ENCODE measurements at places on chromosomes 7 and 10.
A peak's percentile ranks its signal among the peaks of the same experiment; 100 is the strongest.

- no peak for DNase-seq
Measured at GRCh38 chr10:126459878-126460481, 71.7 kb upstream of the ADAM12 start.

DNA sequence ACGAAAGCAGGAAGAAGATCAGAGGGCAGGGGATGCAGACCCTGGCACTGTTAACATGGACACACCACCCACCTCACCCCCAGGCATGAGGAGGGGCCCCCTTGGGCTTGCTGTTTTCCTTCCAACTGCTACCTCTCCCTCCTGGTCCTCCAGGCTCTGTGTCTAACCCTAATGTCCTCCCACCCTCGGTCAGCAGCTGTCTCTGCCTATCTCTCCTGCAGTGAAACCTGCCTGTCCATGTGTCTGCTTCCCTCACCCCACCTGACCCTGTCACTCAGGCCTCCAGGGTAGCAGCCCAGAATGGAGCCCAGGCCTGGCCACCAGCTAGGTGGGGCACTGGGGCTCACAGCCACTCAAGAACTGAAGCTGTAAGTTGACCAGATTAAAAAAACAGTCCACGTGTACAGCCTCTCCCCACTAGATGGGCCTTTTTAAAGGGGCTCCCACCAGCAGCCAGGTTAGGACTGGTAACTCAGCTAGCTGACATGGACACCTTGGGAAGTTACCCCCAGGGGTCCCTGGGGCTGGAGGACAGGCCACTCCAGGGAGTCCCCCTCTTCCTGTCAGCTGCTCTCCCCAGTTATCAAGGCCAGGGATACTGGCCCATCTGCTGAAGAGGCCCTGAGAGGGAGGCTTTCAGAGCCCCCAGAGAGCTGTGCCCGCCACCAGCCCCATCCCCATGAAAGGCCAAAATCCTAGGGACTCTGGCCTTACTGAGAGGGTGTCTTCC lies 1.5 kb downstream of the SMARCD3 start:
- DNase-seq, result no peak

DNA sequence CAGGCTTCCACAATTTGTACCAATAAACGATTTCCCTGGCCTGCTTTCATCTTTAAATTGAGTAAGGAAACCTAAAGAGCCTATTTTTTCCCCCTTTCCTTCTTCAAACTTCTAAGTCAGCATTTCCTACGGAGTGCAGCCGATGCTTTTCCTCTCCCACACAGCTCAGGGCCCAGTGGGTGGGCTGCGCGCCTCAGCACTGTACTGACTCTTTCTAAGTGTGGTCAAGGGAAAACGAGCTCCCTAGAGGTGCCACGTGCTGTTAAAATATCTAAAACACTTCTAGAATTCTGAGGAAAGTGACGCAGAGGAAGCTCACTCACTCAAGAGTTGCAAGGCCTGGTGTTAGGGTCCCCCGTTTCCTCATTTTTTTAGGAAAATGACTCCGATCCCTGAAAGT lies 29.0 kb downstream of the STEAP1B start:
- no peak for DNase-seq

GRCh38 chr10:73888514-73888913 lies 14.2 kb upstream of the CAMK2G start:
- DNase-seq, result no peak

GRCh38 chr7:157907091-157907490 lies 570.3 kb downstream of the DNAJB6 start:
- no peak for DNase-seq

- DNase-seq, result no peak
Measured at GRCh38 chr10:91642831-91643692, 10.2 kb upstream of the PPP1R3C start.

DNA sequence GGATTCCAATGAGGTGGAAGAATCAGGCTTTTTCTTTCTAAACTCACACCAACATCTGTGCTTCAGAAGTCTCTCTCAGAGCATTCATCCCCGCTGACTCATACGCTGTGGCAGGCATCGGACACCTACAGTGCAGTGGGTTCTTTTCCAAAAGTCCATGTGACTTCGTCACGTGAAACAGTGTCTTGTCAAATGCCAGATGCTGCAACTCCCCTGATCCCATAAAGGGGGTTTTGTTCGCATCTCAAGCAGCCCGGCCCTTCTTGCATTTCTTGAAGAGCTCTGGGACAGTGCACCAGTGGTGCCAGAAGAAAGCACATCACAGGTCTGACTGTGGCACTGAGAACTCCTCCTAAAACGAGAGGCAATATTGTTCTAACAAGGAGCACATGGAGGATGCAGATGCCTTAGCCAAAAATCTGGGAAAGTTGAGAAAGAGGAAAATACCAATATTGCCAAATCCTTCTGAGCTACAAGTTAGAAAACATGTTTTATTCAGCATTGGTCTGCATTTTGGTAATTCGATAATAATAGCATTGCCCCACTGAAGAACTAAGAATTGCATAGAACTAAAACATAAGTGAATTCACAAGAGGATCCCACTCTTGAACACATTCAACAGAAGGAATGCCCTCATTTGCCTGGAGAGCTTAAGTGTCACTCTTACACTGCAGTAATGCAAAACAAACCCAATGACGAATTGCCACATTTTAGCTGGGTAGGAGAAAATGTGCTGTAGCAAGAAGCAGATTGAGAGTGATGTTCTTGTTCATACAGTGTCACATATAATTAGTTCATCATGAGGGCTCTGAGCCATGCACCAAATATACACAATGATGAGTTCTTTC lies 204.4 kb downstream of the CXCL12 start:
- no peak for DNase-seq

DNA sequence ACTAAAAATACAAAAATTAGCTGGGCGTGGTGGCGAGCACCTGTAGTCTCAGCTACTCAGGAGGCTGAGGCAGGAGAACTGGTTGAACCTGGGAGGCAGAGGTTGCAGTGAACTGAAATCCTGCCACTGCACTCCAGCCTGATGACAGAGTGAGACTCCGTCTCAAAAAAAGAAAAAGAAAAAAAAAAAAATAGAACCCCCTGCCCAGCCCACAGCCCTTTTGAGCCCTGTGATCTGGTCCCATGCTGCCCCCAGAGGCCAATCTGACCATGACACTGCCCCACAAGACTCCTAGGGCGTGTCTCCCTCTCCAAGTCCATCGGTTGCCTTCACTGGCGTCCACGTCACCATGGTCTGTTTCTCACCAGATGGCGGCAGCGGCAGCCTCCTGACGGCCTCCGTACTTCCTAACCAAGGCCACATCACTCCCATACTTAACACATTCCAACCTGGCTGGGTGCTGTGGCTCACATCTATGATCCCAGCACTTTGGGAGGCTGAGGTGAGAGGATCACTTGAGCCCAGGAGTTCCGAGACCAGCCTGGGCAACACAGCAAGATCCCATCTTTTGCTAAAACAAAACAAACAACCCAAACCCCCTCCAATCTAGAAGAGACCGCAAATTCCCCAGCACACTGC lies 18.0 kb downstream of the STX1A start:
- DNase-seq, result peak; percentile 68

- DNase-seq, result no peak
Measured at GRCh38 chr10:34962866-34963265, 127.3 kb downstream of the CUL2 start.

- DNase-seq, result no peak
Measured at GRCh38 chr7:29877196-29877595, 70.9 kb downstream of the WIPF3 start.

GRCh38 chr10:60456053-60456452 lies 66.4 kb upstream of the ANK3 start:
- no peak for DNase-seq

Data from iPS DF 19.7 (cell line).